ENCODE measurements at places on chromosomes 5 and 9.

DNA sequence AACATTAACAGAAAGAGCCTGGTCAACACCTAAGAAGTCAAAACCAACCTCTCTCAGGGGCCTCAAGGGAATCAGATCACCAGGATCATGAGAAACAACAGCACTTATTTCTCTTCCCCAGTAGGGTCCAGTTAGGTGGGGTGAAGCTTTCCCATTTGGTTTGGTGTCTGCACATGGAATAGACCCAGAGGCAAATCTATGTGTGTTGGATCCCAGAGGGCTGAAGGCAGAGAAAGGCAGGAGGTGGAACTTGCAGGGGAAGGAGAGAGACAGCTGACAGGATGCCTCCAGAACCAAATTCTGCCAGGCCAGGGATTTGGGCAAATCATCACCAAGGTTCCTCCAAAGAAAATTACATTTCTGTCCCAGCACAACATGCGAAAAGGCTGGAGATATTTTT is 104.8 kb upstream of the SPOCK1 start:
- no peak for DNase-seq

- DNase-seq = no peak
These were observed 35.7 kb upstream of the ADRB2 start for GRCh38 chr5:148790545-148791333.

DNA sequence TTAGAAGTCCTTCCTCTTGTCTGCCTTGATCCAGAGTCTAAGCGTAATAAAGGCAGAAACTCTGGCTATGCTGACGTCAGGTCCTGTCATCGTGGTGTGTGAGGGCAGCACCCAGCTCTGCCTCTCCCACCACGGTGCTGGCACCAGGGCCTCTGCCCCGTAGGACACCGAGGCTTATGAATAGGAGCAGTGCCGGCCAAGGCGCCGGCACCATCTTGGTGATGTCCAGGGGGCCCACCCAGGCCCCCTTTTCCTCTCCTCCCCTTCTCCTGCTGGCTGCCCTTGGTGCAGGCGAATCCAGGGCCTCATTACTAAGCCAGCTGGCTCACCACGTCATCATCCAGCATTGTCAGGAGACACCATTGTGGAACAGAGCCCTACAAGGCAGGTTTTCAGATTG is 252.3 kb downstream of the FANCC start:
- DNase-seq = peak; percentile 48

DNA sequence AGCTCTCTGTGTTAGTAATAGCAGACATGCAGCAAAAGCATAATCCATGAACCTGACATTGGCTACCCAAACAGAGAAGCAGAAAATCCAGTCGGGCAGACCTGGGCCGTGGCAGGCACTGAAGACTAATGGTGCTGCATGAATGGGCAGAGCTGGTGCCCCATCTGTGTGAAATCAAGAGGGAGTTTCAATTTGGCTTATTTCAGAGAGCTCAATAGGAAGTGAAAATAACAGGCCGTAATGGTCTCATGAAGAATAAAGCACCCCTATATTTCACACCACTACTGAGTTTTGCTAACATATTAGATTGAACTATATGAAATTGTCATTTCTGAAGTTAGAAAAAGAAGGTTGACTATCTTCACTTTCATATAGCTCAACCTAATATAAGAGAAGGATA is 149.7 kb downstream of the ENC1 start:
- DNase-seq = no peak

Measured in fibroblast of the aortic adventitia (primary cell).